Panc1 (cell line): ENCODE measurements at places on chromosomes 6 and 20.
A peak's percentile ranks its signal among the peaks of the same experiment; 100 is the strongest.

DNA sequence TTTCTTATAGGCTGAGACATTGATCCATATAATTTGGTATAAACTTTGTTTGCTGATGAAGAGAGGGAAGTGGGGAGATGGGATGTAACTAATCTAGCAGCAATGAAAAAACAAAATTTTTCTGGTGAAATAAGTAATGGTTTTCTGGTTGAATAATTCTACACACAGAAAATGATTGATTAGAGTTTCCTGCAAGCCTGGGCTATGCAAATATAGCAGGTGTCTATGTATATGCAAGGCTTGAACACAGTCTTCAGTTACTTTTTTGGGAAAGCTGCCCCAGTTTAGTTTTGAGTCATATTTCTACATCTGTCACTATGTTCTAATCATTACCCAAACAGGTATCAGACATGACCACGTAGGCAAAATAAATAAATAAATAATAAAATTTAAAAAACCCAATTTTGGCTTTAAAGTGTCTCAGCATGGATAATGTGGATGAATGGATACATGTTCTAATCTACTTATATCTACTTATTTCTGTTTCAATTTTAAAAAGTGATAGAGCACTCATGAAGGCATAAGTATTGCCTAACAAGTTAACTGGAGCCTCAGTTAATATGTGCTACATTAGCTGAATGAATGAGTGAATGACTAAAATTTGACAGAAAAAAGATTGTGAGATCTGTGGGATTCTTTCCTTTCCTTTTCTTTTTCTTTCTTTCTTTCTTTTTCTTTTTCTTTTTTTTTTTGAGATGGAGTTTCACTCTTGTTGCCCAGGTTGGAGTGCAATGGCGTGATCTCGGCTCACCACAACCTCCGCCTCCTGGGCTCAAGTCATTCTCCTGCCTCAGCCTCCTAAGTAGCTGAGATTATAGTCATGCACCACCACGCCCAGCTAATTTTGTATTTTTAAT is 37.2 kb upstream of the TFB1M start:
- DNase-seq, result no peak

DNA sequence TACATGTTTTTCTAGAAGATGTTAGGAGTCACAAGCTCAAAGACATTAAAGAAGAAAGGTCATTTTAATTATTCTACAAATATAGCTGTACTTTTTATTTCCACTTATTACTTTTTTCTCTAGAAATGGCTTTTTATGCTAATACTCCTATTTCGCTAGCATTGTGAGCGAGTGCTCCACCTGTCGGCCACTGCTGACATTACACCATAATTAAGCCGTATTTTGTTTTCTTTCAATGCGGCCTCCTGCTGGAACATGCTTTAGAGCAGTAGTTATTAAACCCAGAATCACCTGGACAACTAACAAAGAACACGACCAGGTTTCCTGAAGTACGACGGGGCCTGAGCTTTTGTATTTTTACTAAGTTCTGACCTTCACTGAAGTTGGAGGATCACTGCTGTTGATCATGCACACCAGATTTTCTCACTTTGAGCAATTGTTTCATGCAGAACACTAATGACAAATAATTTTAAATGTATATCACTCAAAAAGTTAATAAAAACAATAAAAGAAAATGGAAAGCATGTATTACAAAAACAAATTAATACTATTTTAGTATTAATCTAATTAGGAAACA is 74.1 kb upstream of the PAK5 start:
- DNase-seq, result peak; percentile 20

DNA sequence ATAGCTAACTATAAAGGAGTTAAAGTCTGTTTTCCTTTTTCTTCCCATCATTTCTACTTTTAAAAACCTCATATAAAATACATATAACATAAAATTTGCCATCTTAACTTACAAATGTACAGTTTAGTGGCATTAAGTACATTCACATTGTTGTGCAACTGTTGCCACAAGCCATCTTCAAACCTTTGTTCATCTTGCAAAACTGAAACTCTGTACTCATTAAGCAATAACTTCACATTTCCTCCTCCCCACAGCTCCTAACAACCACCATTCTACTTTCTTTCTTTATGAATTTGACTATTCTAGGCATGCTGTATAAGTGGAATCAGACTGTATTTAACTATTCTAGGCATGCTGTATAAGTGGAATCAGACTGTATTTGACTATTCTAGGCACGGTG is 4.5 kb downstream of the CCDC170 start:
- DNase-seq, result no peak

- no peak for DNase-seq
These were observed 33.4 kb downstream of the NCOA3 start for GRCh38 chr20:47535088-47535487.

GRCh38 chr6:157832250-157832967 is 9.4 kb downstream of the SNX9 start:
- DNase-seq, result no peak

GRCh38 chr6:89411145-89412070 is 665 bp downstream of the RRAGD start:
- no peak for DNase-seq

DNA sequence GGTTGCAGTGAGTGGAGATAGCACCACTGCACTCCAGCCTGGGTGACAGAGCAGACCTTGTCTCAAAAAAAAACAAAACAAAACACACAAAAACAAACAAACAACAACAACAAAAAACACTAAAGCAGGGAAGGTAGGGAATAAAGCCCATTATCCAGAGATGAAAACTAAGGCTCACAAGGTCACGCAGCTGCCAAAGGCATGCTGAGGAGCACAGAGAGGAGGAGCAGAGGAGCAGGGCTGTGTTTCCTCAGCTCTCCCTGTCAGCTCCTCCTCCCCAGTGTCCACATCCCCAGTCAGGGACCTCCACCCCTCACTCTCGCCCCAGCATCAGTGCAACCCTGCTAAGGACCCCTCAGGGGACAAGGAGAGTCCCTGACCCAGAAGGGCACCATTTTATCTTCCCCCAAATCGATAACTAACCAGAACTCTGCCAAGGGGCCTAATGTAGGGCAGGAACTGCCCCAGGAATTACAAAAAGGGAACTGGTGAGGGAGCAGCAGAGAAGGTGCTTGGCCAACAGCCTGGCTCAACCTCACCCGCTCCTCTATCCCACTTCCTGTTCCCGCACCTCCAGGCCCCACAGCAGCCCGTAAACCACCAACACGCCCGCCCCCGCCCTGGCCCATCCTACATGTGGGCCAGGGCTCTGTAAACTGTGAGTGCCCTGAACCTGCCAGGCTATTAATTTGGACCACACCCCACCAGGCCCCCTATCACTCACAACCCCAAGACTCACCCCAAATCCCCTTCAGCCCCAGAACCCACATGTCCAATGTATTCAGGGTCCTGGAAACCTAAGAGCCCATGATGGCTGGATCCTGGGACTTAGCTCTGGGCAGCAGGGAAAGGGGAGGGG is 9.0 kb downstream of the TEAD3 start:
- DNase-seq, result no peak

DNA sequence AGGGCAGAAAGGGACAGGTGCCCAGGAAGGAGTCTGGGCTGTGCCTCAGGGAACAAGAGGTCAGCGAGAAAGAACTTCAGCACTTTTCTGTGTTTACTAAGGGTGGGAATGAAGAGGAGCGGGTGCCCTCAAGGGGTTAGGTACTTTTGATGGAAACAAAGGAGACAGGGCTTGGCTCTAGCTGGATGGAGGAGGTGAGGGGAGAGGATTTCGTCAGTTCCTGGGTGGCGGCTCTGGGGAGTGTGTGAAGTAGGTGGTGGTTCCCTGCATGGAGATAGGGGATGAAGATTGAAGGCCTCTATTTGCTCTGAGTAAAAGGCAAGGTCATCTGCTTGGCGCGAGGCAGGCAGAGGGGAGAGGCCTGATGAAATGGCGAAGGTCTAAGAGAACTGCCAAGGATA is 40.0 kb upstream of the ANKRD60 start:
- DNase-seq, result no peak

DNA sequence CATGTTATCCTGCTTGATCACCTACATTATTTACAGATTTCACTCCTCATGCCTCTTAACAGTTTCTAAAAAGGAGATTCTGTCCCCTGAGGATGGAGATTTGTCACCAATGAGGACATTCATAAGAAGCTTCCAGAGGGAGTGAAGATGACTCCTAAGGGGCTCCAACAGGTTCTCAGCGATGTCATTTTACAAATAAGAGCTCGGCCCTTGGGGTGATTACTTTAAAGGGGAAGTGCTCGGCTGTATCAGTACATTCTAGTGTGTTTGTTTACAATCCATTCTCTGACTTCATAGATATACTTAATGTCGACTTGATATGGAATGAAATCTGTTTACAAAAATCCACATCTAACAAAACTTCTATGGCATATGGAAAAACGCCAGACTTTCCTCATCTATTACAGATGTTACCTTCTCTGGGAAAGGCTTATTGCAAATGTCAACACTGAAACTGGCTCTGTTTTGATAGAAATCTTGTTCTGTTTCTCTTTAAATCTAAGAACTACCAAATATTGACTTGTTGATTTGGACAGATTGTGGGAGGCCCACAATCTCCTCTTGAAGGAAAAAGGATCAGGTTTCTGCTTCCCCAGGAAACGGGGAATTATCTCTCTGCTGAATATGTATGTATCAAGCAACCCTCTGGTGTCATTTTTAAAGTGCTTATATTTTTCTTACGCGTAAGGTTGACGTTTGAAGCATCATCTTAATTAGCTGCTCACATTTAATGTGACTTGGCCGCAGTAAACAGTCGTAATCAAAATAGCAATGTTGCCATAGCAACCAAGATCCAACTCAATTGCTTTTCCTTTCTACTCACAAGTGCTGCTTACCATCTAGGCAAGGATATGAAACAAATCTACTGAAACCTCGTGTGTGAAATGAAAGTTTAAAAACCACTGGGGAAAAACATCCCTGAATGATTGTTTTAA is 95.7 kb downstream of the SHLD1 start:
- no peak for DNase-seq
